ENCODE measurements at places on chromosomes 6 and 20.

- no peak for DNase-seq
Measured at GRCh38 chr20:49798718-49799117, 13.9 kb upstream of the SLC9A8 start.

GRCh38 chr20:7113577-7114466 lies 346.3 kb downstream of the BMP2 start:
- no peak for DNase-seq

GRCh38 chr6:149433405-149433804 lies 33.3 kb downstream of the SUMO4 start:
- DNase-seq: no peak

GRCh38 chr20:35871259-35871771 lies 83.0 kb downstream of the SCAND1 start:
- DNase-seq: no peak

- no peak for DNase-seq
Measured at GRCh38 chr6:32255199-32256153, 31.6 kb upstream of the NOTCH4 start.

- DNase-seq: no peak
Measured at GRCh38 chr6:119325559-119326265, 23.8 kb downstream of the MAN1A1 start.

GRCh38 chr6:106103728-106104109 lies 17.6 kb downstream of the PRDM1 start:
- no peak for DNase-seq

- no peak for DNase-seq
Measured at GRCh38 chr6:16405375-16405774, 167.0 kb downstream of the GMPR start.

- DNase-seq: no peak
Measured at GRCh38 chr6:49151957-49152356, 311.1 kb downstream of the MMUT start.

DNA sequence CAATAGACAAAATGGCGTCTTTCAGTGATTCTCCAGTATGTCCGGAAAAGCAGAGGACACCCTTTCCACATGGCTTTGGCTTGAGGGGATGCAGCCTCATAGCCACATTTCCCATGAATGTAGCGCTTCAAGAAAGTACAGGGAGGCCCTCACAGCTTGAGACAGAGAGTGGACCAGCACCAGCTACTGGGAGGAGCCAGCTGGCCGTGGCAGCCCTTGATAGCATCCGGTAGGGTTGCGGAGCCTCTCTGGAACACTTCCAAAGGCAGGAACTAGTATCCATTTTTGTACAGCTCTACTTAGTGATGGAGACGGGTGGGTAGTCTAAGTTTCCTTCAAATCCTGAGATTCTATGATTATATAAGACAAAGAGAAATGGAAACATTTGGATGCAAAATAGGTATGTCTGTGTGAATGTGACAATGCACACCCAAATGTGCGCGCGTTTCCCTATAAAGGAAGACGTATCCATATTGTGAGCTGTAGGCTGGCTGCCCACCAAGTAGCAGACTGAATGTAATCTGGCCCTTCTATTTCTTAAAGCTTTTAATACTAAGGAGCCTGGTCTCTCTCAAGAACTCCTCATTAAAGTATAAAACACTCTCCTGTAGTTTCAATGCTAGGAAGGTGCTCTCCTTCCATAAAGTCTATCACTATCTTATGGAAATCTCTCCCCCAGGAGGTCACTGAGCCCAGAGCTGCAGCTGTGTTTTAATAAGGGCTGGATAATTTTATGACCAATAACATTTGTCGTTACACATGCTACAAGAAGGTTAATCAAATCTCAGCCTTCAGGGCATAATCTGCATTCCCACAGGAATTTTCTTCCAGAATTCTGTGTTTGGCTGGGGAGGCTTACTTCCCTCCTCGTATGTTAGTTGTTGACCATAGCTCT lies 74.0 kb downstream of the SOBP start:
- no peak for DNase-seq

DNA sequence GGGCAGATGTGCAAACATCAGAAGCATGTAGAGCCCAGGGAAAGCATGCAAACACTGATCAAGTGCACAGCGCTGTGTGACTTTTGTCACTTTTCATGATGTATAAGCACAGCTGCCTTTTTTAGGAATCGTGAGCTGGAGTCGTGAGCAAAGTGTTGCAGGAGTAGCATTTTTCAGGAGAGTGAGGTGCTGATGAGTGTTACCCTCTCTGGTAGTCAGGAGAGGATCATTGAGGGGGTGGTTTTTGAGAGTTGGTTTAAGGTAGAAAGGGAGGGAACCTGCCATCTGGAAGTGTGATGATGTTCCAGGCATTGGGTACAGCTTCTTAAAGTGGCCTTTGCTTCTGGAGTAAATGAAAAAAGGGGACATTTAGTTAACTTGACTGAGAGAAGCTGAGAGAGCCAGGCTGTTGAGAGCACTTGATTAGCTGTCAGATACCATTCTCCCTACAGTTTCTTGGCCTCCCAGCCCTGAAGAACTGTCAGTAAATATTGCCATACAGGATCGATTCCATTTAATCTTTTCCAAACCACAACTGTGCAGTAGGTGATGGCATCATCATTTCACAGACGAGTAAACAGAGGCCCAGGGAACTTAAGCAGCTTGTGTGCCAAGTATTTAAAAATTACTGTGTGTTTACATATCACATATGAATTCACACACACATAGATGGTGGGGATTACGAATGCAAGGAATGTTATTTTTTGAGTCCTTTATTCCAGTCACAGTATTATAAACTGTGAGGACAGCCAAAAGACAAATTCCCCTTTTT lies 28.9 kb downstream of the TPD52L1 start:
- no peak for DNase-seq

DNA sequence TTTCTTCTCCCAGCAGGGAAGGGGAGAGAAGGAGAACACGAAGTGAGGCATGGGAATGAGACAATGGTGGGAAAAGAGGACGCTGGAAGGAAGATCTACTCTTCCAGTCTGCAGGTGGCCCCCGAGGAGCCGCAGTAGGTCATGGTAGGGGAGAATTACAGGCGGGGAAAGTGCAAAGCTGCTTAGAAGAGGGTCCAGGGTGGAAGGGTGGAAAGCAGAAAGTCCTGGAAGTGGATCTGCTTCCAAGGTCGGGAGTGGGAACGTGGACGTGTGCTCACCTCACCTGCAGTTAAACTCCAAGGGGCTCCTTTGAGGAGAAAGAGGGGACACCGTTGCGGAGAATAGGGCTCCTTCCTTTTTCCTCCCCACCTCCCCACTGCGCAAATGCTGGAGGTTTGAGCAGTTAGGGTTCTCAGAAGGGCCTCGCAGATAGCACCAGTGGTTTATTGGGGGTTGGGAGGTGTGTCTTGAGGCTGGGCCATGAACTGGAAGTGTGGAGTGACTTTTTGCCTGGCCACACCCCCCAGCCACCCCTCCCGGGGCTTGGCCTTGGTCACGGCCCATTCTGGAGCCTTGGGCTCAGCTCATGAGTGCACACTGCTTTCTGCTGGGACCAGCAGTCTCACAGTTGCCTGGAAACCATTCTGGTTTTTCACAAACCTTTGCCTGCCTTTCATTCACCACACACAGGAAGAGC lies 100.4 kb upstream of the MLN start:
- peak; percentile 66 for DNase-seq

DNA sequence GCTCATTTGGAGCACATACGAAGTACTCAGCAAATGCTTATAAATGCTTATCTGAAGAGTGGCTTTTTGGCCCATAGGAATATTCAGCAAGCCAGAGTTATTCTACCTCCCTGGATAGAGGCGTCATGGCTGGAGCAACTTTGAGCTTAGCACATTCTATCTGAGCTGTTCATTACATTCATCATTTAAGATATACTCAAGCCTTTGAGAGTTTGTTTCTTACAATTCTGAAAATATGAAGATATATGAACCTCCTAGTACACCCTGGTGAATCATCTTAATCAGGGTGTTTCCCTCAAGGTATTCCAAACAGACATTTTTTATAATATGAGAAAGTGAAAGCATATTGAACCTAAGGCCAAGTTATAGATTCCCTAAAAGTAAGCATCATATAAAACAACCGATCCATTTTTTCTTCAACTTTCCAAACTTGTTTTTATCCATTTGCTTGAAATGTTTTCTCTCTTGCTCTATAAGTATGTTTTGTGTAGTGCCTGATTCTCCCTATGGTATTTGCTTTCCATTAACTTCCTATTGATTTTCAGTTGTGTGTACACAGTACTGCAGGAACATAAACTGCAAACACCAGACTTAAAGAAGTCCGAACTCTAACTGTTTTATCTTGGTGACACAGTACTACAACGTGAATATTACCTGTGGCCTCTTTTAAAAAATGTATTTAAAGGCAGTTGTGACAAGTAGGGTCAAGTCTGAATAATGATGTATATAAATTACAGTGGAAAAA lies 139.7 kb upstream of the PTPRK start:
- DNase-seq: no peak

DNA sequence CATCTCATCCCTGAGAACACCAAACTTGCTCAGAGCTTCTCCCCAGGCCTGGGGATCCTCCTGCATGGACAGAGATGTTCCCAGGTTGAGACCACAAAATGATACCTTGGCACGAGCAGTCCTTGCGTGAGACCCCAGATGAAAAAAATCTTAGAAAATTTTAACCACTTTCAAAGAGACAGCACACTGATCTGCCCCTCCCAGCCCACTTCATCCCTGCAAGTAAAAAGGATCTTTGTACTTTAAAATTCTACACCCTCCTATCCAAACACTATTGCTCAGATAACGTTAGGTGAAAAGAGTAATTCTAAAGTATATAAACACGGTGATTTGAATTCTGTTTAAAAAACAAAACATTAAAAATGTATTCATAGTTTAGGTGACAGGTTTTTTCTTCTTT lies 98.5 kb downstream of the SLC23A2 start:
- no peak for DNase-seq

- DNase-seq: no peak
Measured at GRCh38 chr6:3900744-3901336, 51.7 kb downstream of the FAM50B start.

DNA sequence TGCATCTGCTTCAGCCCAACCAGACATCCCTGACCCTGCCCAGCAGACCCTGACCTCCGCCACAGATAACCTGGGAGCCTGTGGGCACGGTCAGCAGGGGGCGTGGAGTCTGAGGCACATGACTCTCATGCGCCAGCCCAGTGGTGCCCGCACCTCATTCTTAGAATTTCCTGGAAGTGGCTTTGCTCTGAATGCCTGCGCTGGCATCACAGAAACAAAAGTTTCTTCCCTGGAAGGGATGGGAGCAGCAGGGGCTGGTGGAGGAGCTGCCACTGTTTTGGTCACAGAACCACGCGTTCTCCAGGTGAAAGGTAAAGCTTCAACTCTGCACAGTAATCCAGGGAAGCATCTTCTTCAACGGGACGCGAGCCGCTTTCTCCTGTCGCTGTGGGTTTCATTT lies 67.9 kb upstream of the DUSP22 start:
- no peak for DNase-seq

DNA sequence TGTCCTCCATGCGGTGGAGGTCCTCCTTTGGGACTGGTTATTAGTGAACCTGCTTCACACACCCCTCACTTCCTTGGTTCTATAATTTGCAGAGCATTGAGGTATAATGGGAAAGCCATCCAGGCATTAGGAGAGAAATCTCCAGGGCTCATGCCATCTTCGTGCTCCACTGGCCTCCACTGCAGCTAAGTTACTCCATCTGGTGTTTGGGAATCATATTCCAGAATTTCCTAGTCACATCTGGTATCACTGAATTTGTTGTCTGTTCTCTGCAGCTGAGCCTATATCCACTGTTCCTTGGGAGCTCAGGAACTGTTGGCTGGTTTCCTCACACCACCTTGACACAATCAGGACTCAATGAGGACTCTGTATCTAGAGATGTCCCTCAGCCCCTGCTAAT lies 173.0 kb upstream of the TSHZ2 start:
- DNase-seq: no peak

DNA sequence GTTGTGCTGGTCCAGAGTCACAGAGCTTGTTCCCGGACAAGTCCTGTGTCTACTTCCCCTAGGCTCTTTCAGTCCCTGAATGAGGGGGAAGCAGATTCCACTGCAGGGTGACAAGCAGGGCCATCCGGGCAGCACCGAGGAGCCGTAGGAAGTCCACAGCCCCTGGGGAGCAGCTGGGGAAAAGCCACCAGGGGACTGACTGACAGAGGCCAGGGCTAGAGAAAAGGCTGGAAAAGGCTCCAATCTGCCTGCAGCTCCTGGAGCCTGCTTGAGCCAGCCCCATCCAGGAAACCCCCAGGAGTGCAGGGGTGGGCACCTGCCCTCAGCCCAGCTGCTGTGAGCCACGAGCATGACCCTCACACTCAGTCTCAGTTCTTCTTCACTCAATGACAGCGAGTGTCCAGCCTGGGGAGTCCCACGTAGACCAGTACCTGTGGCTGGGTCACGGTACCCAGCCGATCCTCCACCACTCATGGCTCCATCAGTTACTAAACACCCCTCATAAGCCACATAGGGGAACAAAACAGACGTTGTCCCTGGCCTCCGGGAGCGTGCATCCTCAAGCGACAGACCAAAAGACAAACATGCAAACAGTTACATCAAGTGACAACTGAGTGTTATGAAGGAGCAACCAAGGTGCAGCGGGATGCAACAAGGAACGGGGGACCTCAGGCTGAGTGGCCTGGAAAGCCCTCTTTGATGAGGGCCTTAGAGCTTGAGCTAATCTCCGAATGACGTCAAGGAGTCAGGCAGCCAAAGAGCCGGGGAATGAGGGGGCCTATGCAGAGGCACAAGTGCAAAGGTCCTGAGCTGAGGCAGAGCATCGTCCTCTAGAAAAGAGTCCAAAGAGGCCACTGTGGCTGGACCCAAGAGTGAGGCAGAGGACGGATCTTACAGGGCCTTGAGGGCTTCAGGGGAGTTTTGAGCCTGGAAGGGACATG lies 24.8 kb upstream of the VSTM2L start:
- no peak for DNase-seq

Measured in GM12891 (cell line).